ENCODE measurements at places on chromosomes 12 and 14.
A peak's percentile ranks its signal among the peaks of the same experiment; 100 is the strongest.

GRCh38 chr12:49189731-49190716 is 1.1 kb upstream of the TUBA1A start:
- no peak for DNase-seq

GRCh38 chr14:99072956-99073355 is 199.0 kb downstream of the BCL11B start:
- no peak for DNase-seq

DNA sequence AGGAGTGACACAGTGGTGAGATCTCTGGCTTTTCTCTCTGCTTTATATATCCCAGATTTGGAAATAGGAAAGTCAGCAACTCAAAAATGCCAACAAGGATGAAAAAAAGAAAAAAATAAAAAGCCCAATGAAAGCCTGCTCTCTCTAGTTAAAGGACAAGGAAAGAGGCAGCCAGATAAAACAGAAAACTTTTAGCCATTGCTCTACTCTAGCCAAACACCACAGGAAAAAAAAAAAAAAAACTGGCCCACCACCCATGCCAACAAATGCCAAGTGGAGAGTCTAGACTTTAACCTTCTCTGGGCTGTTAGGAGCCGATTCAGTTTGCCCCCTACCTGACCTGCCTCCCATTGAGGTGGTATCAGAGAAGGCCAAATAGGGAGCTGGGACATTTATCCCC is 222.3 kb upstream of the TMTC1 start:
- DNase-seq = no peak

GRCh38 chr12:129373746-129374145 is 520.5 kb downstream of the GLT1D1 start:
- no peak for DNase-seq

- DNase-seq = no peak
Measured at GRCh38 chr12:81257947-81258551, 180.2 kb downstream of the ACSS3 start.

DNA sequence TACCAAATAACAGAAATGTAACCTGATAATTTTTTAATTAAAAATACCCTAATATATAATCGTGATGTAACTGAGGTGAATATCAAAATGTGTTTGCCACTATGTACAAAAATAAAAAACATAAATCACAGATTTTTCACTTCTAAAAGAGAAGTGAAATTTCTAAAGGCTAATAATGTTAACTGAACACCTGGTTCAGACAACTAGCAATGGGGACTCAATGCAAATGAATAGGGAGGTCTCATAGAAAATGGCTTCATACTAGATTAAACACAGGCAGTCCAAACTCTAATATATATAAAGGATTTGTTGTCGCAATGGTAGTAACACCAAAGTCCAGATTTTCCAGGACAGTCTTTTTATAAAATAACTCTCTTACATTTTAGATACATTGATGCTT is 365.4 kb upstream of the ATP2B1 start:
- no peak for DNase-seq

DNA sequence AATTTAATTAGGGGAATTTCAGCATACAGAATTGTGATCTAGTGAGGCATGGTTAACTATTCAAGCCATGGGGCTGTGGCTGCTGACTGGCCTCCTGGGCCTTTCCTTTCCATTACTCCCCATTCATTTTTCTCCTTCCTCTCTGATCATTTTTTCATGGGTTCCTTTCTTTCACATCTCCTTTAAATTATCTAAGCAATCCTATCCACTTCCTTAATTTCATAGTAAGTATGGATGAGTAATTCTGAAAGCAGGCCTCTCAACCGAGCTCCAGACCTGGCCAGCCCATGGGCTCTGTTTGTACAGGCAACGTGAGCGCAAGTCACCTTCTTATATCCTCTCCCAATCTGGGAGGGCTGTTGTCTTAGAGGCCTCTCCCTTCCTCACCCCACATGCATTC is 13.4 kb downstream of the CKAP4 start:
- DNase-seq = no peak

GRCh38 chr12:51085757-51086156 is 2.4 kb upstream of the CSRNP2 start:
- DNase-seq = no peak

DNA sequence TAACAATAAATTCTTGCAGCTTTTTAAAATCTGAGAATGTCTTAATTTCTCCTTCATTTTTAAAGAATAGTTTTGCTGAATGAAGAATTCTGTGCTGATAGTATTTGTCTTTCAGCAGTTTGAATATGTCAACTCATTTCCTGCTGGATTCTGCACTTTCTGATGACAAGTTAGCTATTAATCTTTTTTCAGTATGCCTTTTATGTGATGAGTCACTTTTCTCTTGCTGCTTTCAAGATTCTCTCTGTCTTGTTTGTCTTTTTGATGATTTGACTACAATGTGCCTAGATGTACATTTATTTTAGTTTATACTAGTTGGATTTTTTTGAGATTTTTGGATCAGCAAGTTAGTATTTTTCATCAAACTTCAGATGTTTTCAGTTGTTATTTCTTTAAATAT is 87.9 kb upstream of the AVPR1A start:
- DNase-seq = no peak

- DNase-seq = peak; percentile 85
Measured at GRCh38 chr12:118356809-118357256, 15.9 kb downstream of the TAOK3 start.

GRCh38 chr12:102765736-102766135 is 151.3 kb downstream of the PAH start:
- DNase-seq = peak; percentile 24

GRCh38 chr12:14846876-14847580 is 3.7 kb upstream of the ART4 start:
- DNase-seq = no peak

DNA sequence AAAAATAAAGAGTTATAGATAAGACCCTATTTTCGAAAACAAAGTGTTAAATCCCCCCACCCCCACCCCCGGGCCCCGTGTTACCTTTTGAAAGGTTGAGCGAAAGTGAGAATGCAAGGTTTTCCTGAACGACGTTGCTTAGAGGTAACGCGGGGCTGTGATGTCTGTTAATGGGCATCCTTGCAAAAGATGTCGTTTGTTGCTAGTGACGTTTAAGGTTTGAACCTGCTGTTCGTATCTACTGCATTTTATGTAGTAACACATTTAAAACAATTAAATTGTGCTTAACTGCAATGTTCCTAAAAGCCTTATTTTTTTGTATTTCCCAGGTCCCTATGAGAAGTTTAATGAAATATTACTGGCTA is 1.2 kb downstream of the CPSF6 start:
- DNase-seq = no peak

- DNase-seq = no peak
Measured at GRCh38 chr12:121812320-121812871, 8.6 kb downstream of the SETD1B start.

DNA sequence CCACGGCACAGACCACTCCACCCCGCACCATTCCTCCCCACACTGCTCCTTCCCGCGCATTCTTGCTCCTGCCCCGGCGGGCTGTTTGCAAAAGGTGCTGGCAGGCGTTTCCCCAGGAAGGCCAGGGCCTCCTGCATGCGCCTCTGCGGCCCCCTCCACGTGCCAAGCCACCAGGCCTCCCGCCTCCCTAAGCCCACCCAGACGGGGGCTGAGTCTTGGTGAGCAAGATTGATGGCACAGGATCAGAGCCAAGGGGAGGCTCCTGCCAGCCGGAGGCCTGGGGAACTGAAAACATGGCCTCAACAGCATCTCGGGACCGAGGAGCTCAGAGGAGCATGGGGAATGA is 328.3 kb upstream of the DIO3 start:
- DNase-seq = no peak

DNA sequence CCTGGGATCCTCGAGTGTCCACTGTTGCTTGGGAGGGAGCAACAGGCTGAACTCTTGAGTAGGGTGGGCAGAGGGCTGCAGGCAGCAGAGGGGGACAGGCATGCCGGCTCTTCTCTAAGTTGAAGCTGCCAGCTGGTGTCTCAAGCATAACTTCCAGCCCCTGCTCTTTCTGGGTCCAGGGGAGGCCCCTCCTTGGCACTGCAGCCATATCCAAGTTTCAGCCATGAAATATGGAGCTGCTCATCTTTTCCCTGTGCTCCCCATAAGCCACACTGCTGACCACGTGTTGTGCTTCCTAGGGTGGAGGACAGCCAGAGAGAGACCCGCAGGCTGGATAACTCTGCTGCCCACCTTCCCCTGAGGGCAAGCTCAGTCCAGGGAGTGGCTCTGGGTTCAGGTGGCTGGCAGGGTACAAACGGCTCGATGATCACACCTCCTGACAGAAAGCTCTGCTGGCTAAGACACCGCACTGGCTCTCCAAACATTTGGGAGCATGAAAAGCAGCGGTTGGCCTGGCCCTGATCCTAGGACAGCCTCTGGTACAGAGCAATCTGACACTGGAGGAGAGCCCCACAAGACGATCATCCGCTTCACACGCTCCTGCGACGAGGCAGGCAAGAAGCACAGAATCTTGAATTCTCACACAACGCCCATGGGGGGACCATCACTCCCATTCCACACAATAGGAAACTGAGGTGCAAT is 79.6 kb downstream of the PITPNM2 start:
- DNase-seq = no peak

- no peak for DNase-seq
Measured at GRCh38 chr12:50925342-50925651, 27.0 kb upstream of the HIGD1C start.

DNA sequence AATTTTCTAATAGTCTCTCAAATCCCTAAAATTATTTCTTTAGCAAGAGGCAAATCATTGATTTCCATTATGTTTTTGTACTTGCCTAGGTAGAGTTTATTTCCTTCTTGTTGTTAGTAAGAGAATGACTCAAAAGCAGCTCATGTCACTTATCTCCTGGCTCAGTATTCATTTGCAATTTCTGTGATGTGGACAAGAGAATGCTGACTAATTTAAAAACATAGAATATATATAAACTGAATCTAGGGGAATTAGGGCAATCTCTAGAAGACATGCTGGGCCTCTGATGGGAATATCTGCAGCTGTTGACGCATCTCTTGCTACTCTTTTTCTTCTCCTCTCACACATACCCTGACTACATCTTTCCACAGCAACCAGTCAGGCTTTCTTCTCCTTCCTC is 130.8 kb upstream of the PRKD1 start:
- no peak for DNase-seq

DNA sequence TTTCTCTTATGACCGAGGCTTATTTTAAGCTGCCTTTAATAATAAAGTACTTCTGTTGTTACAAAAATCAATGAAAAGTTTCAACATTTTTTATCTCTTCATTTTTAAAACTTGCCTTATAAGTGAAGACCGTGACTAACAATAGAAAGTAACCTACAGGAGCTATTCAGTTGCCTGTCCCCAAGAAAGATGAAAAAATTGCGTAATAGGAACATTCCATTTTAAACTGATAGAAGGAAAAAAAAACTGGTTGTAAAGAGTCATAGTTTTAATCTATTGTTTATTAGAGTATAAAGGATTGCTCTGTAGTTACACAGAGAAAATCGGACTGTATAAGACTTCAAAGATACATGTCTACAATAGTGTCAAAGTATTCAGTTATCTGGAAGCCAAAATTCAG is 83.3 kb downstream of the DAAM1 start:
- no peak for DNase-seq

- no peak for DNase-seq
Measured at GRCh38 chr12:94643606-94644005, 6.8 kb downstream of the TMCC3 start.

DNA sequence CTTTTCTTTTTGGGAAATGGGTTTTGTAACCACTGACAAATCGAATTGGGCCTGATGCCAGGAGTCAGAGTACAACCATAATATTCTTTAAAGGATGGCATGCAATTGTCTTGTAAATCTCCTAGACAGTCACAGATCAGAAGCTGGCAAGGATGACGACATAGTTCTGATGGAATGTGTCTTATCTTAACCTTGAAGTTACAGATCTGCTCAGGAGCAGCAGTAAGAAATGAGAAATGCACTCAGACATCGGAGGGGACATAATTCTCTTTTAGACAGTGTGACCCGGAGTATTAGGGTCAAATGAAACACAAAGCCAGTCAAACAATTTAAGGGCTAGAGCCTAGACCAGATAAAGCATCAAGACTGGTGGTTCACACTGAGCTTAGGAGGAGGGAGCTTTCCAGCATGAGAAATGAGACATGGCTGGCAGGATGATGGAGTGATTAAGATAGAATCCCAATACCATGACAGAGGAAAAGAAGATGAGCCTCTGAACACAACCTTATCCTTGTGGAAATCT is 17.5 kb downstream of the CBX5 start:
- DNase-seq = no peak

DNA sequence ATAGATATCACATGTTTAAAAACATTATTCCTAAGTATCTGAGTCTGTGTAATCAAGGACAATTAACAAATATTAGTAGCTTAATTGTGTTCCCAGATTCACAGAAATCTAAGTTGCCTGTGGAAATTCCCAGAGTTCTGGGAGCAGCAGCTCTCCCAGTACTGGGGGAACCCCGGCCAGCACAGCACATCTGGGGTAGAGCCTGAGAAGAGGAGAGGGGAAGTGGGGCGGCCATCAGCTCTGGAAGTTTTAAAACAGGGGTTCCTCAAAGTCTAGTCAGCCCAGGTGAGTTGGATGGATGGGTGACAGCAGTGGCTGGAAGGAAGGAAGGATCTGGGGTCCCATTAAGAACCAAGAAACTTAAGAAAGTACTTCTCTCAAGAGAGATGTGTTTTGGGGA is 24.6 kb downstream of the PRICKLE1 start:
- no peak for DNase-seq

- no peak for DNase-seq
Measured at GRCh38 chr12:53975064-53975471, 314 bp upstream of the HOTAIR start.

DNA sequence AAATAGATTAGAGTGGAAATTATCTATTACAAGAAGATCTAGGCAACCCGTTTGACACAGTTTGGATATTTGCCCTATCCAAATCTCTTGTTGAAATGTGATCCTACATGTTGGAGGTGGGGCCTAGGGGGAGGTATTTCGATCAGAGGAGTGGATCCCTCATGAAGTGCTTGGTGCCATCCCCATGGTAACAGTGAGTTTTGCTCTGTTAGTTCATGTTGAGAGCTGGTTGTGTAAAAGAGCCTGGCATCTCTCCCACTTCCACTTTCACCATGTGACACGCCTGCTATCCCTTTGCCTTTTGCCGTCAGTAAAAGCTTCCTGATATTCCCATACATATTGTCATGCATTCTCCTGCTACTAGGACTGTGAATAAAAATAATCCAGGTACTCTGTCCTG is 66.4 kb upstream of the FLRT2 start:
- DNase-seq = no peak

DNA sequence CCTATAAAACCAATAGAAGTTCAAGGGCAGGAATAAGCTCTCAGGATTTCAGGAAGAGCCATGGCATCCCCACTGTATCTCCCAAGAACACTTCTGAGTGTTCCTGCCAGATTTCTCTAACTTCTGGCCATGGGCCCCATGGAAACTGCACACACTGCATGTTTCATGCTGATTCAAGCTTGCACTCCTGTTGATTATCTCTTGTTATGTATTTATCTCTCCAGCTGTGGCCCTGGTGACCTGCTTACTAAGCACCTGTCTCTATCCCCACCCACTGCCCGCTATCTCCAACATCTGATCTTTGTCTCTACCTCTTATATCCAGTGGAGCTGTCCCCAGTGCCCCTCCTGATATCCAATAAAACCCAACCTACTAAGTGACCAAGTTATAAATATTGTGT is 285.3 kb downstream of the PDZRN4 start:
- no peak for DNase-seq

All from AG09309 (cell line).